ENCODE measurements at places on chromosomes 5 and 9. TPM values are rescaled to one million over a fixed set of nuclear protein-coding genes. Genes with fewer than 3 reads are reported as not detected.

GRCh38 chr5:106269252-106269843 lies 1401.4 kb downstream of the EFNA5 start:
- no peak overlapping the region for H3K27ac ChIP-seq
- H3K4me3 ChIP-seq, result no peak overlapping the region
- H3K36me3 ChIP-seq, result no peaks in the 10 kb centered on the region
- no peaks in the 10 kb centered on the region for H3K27me3 ChIP-seq
- no peaks in the 10 kb centered on the region for H3K4me1 ChIP-seq

DNA sequence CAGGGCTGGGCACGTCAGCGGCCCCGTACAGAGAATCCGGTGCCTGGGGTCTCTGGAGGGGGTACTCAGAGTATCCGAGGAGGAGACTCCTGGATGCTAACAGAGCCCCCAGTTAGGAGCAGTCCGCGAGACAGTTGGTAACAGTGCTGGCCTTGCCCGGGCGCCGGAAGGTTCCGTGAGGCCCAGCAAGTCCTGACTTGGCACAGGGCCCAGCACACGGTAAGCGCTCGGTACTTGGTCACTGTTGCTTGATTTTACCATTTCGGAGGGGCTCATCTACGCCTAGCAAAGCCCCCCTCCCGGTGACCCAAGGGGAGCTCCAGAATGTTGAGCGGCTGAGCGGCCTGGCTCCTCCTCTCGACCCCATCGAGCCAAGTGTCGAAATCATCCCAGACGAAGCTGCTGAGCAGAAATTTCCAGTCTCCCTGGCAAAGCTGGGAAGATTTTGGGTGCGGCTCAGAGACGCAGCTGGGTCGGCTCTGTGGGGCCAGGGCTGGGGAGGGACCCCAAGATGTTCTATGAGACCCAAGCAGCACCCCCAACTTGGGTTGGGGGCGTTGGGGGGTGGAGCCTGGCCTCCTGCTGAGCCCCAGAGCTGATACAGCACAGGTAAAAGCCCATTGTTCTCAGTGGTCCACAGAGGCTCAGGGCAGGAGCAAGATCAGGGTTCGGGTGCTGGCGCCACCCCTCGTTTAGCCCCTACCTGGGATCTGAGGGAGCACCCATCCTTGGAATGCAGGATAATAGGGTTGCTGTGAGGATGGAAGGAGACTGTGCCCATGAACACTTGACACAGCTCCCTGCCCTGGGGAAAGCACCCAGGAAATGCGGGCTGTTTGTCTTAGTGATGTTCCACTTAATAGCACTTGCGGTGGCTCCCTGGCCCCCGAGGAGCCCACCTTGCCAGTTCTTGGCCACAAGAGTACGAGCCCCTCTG lies 137.2 kb downstream of the C9orf50 start:
- no peaks in the 10 kb centered on the region for H3K36me3 ChIP-seq
- peaks cover 12% of the 10 kb centered on the region for H3K27me3 ChIP-seq
- H3K27ac ChIP-seq, result no peak overlapping the region
- peaks cover 20% of the 10 kb centered on the region for H3K4me1 ChIP-seq
- H3K4me3 ChIP-seq, result peak overlapping the region; percentile 68

The ACOT12 gene
- not detected for total RNA-seq

The DRD1 gene
- not detected for total RNA-seq

The SPATA31C1 gene
- total RNA-seq, result not detected

- no peak for DNase-seq
- H3K27ac ChIP-seq, result no peak overlapping the region
- peaks cover 22% of the 10 kb centered on the region for H3K27me3 ChIP-seq
- H3K36me3 ChIP-seq, result no peaks in the 10 kb centered on the region
- H3K4me3 ChIP-seq, result no peak overlapping the region
- H3K4me1 ChIP-seq, result no peaks in the 10 kb centered on the region
Observed at GRCh38 chr9:14303521-14303920, 10.4 kb downstream of the NFIB start.

DNA sequence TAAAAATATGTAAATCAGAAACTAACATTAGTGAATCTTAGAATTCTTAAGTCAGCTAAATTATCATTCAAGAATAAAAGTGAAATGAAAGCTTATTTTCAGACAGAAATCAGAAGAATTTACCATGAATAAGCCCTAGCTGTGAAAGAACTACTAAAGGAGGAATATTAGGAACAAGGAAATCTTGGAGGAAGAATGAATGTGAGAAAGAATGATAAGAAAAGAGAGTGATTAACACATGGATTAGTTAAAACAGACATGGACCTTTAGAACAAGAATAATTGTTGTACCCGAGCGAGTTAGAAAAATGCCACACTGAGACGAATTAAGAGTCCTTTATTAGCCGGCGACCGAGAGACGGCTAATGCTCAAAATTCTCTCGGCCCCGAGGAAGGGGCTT lies 24.1 kb upstream of the RHOBTB3 start:
- no peak for DNase-seq
- H3K36me3 ChIP-seq, result no peaks in the 10 kb centered on the region
- no peak overlapping the region for H3K27ac ChIP-seq
- no peak overlapping the region for H3K4me3 ChIP-seq
- H3K4me1 ChIP-seq, result no peaks in the 10 kb centered on the region
- H3K27me3 ChIP-seq, result peaks cover 6% of the 10 kb centered on the region

GRCh38 chr5:158953929-158954534 lies 145.7 kb downstream of the EBF1 start:
- H3K4me1 ChIP-seq, result no peaks in the 10 kb centered on the region
- no peaks in the 10 kb centered on the region for H3K36me3 ChIP-seq
- no peak overlapping the region for H3K27ac ChIP-seq
- no peaks in the 10 kb centered on the region for H3K27me3 ChIP-seq
- DNase-seq, result no peak

The TPPP gene
- 0.40 TPM for total RNA-seq

GRCh38 chr5:135116160-135116561 lies 82.1 kb upstream of the PITX1 start:
- H3K27me3 ChIP-seq, result peaks cover 2% of the 10 kb centered on the region
- no peaks in the 10 kb centered on the region for H3K4me1 ChIP-seq
- no peaks in the 10 kb centered on the region for H3K36me3 ChIP-seq
- H3K4me3 ChIP-seq, result no peak overlapping the region
- no peak for DNase-seq
- H3K27ac ChIP-seq, result no peak overlapping the region
